Activated CD4-positive, alpha-beta memory T cell treated with anti-CD3 and anti-CD28 coated beads, Interleukin-2, amount 10 ng/mL, durations not matched to agents 7 days and 5 days (primary cell): ENCODE measurements at places on chromosomes 6 and 20. TPM values are rescaled to one million over a fixed set of nuclear protein-coding genes. Genes with fewer than 3 reads are reported as not detected.

GRCh38 chr6:80605165-80605989, 498.9 kb downstream of the BCKDHB start:
- peaks cover 1% of the 10 kb centered on the region for H3K27me3 ChIP-seq
- H3K27ac ChIP-seq: no peak overlapping the region
- H3K4me3 ChIP-seq: no peak overlapping the region
- H3K4me1 ChIP-seq: no peaks in the 10 kb centered on the region
- no peaks in the 10 kb centered on the region for H3K36me3 ChIP-seq

GRCh38 chr6:135230711-135231468, 49.8 kb downstream of the MYB start:
- H3K4me1 ChIP-seq: peaks cover 64% of the 10 kb centered on the region
- H3K27ac ChIP-seq: peak overlapping the region; percentile 60
- no peak overlapping the region for H3K4me3 ChIP-seq
- no peaks in the 10 kb centered on the region for H3K27me3 ChIP-seq
- H3K36me3 ChIP-seq: peaks cover 7% of the 10 kb centered on the region

DNA sequence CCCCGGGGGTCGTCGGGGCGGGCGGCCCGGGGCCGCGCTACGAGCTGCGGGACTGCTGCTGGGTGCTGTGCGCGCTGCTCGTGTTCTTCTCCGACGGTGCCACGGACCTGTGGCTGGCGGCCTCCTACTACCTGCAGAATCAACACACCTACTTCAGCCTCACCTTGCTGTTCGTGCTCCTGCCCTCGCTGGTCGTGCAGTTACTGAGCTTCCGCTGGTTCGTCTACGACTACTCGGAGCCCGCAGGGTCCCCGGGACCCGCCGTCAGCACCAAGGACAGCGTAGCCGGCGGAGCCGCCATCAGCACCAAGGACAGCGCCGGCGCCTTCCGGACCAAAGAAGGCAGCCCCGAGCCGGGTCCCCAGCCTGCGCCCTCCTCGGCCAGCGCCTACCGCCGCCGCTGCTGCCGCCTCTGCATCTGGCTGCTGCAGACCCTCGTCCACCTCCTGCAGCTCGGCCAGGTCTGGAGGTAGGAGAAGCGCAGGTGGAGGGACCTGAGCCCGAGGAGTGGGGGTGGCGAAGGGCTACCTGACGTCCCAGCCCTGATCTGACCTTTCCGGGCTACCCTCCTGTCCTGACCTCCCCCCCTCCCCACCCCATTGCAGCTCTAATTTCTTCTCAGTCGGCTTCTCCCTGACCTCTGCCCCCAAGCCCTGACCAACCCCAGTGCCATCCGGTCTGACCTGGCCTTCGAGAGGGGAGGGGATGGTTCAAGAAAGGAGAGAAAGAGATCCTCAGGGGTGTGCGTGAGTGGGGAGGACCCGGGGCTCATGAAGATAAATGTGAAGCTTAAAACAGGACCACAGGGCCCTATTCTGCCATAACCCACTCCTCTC, 558 bp downstream of the XKR7 start:
- H3K27ac ChIP-seq: no peak overlapping the region
- H3K4me1 ChIP-seq: peaks cover 8% of the 10 kb centered on the region
- H3K4me3 ChIP-seq: peak overlapping the region; percentile 64

DNA sequence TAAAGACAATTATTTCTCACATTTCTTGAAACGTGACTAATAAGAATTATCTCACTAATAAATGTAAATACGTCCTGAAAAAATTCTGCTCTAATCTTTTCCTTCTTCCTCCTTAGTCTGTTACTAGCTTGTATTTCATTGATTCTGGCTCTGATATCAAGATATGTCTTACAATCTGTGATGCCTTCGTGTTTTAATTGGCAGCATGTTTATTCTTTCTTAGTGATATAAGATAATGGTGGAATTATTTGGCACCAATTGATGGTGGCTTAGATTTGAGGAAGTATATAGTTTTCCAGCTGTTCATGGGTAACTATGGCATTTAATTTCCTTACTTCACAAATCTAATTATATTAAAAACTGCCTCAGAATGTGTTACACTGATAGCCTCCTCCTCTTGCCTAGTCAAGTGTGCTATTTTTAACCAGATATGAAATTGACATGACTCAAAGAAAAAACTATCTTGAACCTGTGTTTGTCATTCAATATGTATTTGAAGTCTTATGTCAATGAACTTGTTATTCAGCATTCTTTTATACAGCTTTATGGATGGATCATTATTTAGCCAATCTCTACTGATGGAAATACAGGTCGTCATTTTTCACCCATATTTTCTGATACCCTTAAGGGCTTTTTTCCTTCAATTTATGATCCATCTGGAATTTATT, 5.3 kb downstream of the CCNC start:
- H3K4me1 ChIP-seq: peaks cover 16% of the 10 kb centered on the region
- no peak overlapping the region for H3K27ac ChIP-seq
- H3K27me3 ChIP-seq: no peaks in the 10 kb centered on the region

DNA sequence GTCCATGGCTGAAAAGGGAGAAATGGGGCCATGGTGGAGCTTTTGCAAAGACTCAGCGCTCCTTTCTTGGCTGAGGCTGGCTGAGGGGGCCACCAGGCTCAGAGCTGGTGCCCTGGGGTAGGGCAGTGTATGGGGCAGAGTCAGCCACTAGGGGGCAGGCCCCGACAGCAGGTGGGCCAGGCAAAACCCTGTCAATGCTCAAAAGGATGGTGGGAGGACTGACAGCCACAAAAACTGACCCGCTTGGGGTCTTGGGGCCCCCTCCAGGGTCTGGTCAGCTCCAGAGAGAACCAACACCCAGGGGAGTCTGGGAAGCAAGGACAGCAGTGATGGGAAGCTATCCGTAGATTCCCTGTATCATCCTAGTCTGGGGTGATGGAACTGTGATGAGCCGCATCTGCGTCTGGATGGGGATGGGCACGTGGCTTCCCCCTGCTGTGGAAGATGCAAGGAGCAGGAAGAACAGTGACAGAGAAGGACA, 306.9 kb downstream of the DHX35 start:
- H3K4me1 ChIP-seq: no peaks in the 10 kb centered on the region
- H3K36me3 ChIP-seq: no peaks in the 10 kb centered on the region
- no peaks in the 10 kb centered on the region for H3K27me3 ChIP-seq
- H3K27ac ChIP-seq: no peak overlapping the region
- peak; percentile 42 for DNase-seq
- no peak overlapping the region for H3K4me3 ChIP-seq

DNA sequence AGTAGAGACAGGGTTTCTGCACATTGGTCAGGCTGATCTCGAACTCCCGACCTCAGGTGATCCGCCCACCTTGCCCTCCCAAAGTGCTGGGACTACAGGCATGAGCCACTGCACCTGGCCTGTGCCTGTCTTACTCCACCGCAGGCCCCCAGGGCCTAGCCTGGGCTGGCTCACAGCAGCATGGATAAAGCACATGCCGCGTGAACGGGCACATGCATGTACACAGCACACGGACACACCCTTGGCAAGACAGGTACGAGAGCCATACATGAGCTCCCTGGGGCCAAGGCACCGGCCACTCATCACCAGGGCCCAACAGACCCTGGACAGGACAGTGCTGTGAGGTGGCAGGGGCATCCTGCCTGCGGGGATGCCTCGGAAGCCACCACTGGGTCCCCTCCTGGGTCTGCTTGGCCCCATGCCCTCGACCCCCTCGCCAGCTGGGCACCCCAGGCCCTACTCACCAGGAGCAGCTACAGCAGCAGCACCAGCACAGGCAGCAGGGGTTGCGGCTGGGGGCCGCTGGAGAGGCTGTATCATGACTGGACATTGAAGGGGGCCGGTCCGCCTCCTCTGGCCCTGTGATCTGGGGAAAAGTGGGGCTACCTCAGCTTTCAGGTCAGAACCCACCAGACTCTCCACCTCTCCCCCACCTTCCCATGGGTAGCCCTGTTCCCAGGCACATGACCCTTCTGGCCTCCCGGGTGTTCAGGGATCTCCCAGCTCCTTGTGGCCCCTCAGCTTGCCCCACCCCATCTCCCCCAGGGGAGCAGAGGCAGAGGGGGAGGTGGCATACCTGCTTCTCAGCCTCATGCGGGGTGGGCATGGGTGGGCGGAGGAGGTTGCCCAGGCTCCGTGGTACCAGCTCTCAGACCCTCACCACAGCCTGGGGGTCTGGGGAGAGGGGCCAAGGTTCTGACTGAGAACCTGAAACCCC, 3.0 kb downstream of the RGS19 start:
- peaks cover 63% of the 10 kb centered on the region for H3K36me3 ChIP-seq
- DNase-seq: no peak
- peak overlapping the region; percentile 93 for H3K4me3 ChIP-seq

DNA sequence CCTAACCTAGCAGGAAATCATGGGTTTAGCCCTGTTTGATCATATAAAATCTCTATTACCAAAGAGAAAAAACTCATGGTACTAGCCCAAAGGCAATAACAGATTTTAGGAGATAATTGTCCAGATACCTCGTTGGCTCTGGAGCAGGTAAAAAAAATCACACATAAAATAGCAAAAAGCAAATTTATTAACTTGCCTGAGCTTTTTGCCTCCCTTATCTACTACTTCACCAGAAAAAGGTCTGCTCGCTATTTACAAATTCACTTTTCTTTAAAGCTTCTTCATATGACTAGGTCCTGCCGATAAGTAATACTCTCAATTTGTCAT, 82.4 kb downstream of the GJA10 start:
- H3K36me3 ChIP-seq: peaks cover 13% of the 10 kb centered on the region
- H3K27ac ChIP-seq: no peak overlapping the region
- no peaks in the 10 kb centered on the region for H3K27me3 ChIP-seq
- no peak overlapping the region for H3K4me3 ChIP-seq
- DNase-seq: no peak

- H3K27ac ChIP-seq: peak overlapping the region; percentile 95
- no peaks in the 10 kb centered on the region for H3K27me3 ChIP-seq
- no peak for DNase-seq
- no peak overlapping the region for H3K4me3 ChIP-seq
- peaks cover 39% of the 10 kb centered on the region for H3K36me3 ChIP-seq
- peaks cover 95% of the 10 kb centered on the region for H3K4me1 ChIP-seq
Measured at GRCh38 chr6:6655805-6656251, 67.3 kb downstream of the LY86 start.

GRCh38 chr20:49510562-49511122, 28.2 kb upstream of the KCNB1 start:
- no peaks in the 10 kb centered on the region for H3K36me3 ChIP-seq
- no peak overlapping the region for H3K4me3 ChIP-seq
- no peak for DNase-seq

- H3K27me3 ChIP-seq: no peaks in the 10 kb centered on the region
- no peaks in the 10 kb centered on the region for H3K4me1 ChIP-seq
- H3K27ac ChIP-seq: no peak overlapping the region
- no peak overlapping the region for H3K4me3 ChIP-seq
- H3K36me3 ChIP-seq: no peaks in the 10 kb centered on the region
Measured at GRCh38 chr20:20386192-20386591, 18.3 kb downstream of the INSM1 start.

- no peak for DNase-seq
- no peak overlapping the region for H3K27ac ChIP-seq
- H3K27me3 ChIP-seq: no peaks in the 10 kb centered on the region
- H3K4me3 ChIP-seq: no peak overlapping the region
- H3K36me3 ChIP-seq: no peaks in the 10 kb centered on the region
Measured at GRCh38 chr6:1240766-1241318, 71.1 kb upstream of the FOXQ1 start.

GRCh38 chr6:36419310-36419709, 23.3 kb downstream of the PXT1 start:
- peaks cover 5% of the 10 kb centered on the region for H3K27me3 ChIP-seq
- no peak overlapping the region for H3K4me3 ChIP-seq
- H3K27ac ChIP-seq: no peak overlapping the region
- no peak for DNase-seq

DNA sequence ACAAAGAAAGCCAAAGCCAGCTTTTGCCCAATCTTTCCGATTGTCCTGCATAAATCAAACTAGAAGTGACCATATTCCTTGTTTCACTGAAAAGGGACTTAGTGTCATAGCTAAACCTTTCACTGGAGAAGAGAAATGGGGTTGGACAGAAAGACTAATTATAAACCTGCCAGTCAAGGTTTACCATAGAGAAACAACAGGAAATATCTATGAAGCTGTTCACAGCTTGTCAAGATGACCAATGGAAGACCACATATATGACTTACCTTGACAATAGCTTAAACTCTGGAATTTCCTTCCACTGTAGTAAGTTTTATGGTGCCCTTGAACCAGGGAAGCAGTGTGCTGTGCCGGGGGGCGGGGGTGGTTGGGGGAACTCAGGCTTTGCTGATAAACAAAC, 107.7 kb upstream of the PHACTR1 start:
- peaks cover 4% of the 10 kb centered on the region for H3K27me3 ChIP-seq
- no peaks in the 10 kb centered on the region for H3K36me3 ChIP-seq
- no peak overlapping the region for H3K27ac ChIP-seq

- H3K27ac ChIP-seq: no peak overlapping the region
- no peak for DNase-seq
- H3K4me1 ChIP-seq: no peaks in the 10 kb centered on the region
- no peaks in the 10 kb centered on the region for H3K36me3 ChIP-seq
- H3K27me3 ChIP-seq: no peaks in the 10 kb centered on the region
Measured at GRCh38 chr6:133591275-133591674, 297.6 kb upstream of the TCF21 start.

GRCh38 chr6:108589244-108589791, 28.6 kb downstream of the FOXO3 start:
- H3K27ac ChIP-seq: no peak overlapping the region
- DNase-seq: no peak
- no peak overlapping the region for H3K4me3 ChIP-seq
- no peaks in the 10 kb centered on the region for H3K27me3 ChIP-seq

DNA sequence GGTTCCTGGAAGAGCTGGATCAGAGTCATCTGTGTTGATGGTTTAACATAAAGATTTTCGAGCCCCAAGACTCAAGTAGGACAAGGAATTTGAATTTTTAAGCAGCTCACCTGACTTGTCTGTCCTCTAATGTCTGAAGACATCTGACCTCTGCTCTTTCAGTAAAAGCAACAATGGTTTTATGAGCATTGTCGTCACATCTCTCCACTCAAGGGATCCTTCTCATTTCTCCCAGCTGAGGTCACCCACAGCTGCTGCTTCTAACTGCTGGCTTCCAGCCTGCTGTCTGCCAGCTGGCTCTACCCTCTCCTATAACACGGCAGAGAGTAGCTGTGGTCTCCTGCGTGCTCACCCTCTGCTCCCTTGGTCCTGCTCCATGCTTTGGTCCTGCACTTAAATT, 24.7 kb upstream of the HDAC2 start:
- no peak overlapping the region for H3K27ac ChIP-seq
- H3K4me3 ChIP-seq: no peak overlapping the region
- no peak for DNase-seq
- no peaks in the 10 kb centered on the region for H3K36me3 ChIP-seq
- H3K27me3 ChIP-seq: peaks cover 18% of the 10 kb centered on the region

The CD109 gene
- 15.0 TPM for total RNA-seq

The SLCO4A1 gene
- 51.7 TPM for total RNA-seq

The LHFPL5 gene
- not detected for total RNA-seq
